ENCODE measurements at places on chromosomes 7 and 10.

DNA sequence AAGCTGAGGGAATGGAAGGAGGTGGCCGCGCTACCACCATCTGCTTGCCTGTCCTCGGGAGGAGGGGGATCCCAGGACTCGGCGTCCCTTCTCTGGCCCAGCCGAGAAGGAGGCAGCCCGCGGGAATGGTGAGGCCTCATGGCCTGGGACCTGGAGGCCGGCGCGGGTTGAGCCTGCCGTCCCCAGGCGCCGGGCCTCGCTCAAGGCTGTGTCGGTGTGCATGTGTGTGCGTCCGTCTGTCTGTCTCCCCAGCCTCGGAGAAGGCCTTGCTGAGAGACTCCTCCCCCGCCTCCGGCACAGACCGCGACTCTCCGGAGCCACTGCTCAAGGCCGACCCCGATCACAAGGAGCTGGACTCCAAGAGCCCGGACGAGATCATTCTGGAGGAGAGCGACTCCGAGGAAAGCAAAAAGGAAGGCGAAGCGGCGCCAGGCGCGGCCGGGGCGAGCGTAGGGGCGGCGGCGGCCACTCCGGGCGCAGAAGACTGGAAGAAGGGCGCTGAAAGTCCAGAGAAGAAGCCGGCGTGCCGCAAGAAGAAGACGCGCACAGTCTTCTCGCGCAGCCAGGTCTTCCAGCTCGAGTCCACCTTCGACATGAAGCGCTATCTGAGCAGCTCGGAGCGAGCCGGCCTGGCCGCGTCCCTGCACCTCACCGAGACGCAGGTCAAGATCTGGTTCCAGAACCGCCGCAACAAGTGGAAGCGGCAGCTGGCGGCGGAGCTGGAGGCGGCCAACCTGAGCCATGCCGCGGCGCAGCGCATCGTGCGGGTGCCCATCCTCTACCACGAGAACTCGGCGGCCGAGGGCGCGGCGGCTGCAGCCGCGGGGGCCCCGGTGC is 1.3 kb downstream of the HMX3 start:
- DNase-seq: no peak

DNA sequence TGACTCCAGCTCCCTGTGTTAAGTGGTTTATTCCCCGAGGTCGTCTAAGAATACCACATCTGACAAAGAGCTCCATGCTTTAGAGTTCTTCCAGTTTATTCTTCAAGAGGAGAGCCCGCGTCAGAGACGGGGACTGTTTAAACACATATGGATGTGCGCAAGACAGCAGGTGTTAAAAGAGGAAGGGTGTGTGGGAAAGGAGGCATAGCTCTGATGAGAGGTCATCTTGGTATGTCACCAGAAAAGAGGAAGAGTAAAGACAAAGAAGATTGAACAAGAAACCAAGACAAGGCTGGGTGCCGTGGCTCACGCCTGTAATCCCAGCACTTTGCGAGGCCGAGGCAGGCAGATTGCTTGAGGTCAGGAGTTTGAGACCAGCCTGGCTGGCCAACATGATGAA is 258.7 kb downstream of the CCDC3 start:
- no peak for DNase-seq

DNA sequence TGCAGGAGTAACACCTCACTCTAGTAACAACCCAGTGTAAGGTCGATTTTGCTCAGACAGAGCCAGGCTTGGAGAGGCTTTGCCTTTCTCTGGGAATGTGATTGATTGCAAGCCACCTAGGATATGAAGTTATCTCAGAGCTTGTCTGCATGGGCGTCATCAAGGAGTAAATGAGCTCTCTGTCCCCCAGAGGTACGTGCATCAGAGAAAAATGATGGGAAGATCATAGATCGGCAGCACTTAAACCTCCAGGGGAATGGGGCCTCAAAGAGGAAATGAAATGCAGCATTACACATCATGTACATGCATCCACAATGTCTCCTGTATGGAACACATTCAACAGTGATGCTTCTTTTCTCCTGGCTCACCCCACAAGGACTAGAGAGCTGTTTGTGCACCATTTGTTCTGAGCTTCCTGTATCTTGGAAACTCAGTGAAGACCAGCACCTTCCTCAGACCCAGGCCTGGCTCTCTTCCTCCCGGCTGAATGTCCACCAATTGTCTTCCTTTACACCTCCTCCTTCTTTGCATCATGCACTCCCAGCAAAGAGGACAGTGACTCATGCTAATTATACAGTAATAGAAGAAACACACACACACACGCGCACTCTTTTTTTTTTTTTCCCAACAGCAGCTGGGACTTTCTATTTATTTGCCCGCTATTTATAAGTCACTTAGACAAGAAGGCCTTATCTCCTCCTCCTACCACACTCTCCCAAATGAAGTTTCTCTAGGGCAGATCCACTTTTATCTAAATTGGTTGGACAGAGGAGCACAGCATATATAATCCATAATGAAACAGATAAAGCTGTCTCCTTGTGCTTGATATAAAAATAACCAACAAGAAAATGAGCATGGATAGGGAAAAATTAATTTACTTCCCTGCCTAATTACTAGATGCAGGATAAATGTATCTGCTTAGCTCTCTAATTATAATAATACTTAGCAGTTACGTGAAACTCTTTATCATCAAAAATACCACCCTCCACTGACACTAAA is 990.7 kb downstream of the CCSER2 start:
- no peak for DNase-seq

GRCh38 chr10:4270116-4270515 is 485.1 kb upstream of the KLF6 start:
- DNase-seq: no peak

- DNase-seq: no peak
Measured at GRCh38 chr10:58350619-58351323, 16.0 kb downstream of the UBE2D1 start.

- no peak for DNase-seq
Measured at GRCh38 chr10:104403636-104404035, 50.0 kb downstream of the CFAP58 start.

- no peak for DNase-seq
Measured at GRCh38 chr10:4609251-4609650, 216.8 kb upstream of the AKR1E2 start.

DNA sequence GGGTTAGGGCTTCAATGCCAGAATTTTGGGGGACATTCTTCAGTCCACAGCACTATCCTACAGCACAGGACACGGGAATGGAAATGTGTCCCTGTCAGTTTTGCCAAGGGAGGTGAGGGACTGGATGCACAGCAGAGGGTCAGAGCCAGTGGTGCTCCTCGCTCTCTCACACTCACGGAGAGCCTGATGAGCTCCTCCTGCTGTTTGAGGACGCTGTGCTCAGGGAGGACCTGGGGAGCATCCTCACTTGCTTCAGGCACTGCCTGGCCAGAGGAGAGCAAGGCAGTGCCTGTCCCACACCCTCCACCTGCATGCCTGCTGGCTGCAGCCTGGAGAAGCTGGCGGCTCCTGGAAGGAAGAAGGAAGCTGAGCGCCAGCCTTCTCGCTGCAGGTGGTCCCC is 58.6 kb downstream of the RAMP3 start:
- no peak for DNase-seq

DNA sequence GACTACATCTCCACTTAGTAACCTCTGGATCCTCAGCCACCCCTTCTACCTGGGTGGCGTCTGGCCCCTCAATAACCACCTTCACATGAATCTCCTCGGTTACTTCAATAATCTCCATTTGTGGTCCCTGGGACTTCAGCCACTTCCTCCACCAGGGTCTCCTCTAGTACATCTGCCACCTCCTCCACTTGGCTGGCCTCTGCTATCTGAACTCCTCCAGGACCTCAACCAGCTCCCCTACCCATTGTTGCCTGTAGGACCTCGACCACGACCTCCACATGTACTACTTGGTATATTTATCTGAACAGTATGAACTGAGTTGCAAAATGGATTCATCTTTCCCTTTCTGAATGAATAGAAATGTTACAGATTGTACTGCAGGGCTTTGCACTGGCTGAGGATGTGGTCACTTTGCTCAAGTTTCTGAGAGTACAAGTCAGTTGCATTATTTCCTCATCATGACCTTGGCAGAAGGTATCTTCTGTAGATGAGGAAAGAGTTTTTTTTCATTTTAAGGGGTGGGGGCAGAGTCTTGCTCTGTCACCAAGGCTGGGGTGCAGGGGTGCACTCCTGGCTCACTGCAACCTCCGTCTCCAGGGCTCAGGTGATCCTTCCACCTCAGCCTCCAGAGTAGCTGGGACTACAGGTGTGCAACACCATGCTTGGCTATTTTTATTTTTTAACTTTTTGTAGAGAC is 36.0 kb downstream of the MAT1A start:
- DNase-seq: no peak

DNA sequence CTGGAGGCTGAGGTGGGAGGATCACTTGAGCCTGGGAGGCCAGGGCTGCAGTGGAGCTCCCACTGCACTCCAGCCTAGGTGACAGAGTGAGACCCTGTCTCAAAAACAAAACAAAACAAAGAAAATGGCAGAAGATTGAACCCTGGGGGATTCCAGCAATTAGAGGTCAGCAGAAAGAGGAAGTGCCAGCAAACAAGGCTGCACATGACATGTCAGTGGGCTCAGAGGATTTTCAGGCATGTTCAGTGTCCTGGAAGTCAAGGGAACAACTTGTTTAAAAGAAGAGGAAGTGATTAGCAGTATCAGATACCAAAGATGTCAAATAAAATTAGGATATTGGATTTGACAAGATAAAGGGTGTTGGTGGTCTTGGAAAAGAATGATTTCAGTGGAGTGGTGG is 32.3 kb downstream of the RAB18 start:
- DNase-seq: no peak

GRCh38 chr10:123287594-123288247 is 133.5 kb downstream of the BUB3 start:
- DNase-seq: no peak

DNA sequence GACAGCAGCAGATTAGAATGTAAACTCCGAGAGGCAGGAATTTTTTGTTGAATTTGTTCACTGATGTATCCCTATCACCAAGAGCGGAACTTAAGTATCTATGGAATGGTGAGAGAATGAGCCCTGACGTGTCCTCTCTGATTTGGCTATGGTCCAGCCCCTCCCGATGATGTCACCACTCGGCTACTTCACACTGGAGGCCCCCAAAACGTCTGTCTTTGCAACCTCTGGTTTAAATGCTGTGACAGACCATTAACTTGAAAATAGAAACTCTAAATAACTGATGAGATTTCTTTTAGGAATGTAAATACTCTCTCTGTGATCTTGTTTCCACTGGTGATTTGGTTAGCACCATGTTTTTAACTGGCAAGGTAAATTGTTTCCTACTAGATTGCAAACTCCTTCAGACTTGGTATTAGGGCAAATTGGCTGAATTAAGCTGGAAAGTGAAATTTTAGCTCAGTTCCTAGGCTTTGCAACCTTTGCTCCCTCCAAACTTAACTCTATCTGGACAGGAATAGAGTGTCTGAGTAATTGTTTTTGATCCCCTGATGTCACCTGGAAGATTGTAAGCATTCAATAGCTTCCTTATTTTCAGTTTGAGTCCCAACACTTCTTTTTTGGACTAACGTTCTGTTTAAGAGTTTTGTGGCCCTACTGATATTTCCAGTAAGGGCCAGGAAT is 19.1 kb downstream of the SLC16A12 start:
- DNase-seq: no peak

GRCh38 chr10:19713159-19713558 is 103.1 kb upstream of the PLXDC2 start:
- no peak for DNase-seq

- no peak for DNase-seq
Measured at GRCh38 chr10:90945491-90946070, 24.7 kb upstream of the ANKRD1 start.

- DNase-seq: no peak
Measured at GRCh38 chr10:133258066-133258817, 18.4 kb downstream of the ADAM8 start.

DNA sequence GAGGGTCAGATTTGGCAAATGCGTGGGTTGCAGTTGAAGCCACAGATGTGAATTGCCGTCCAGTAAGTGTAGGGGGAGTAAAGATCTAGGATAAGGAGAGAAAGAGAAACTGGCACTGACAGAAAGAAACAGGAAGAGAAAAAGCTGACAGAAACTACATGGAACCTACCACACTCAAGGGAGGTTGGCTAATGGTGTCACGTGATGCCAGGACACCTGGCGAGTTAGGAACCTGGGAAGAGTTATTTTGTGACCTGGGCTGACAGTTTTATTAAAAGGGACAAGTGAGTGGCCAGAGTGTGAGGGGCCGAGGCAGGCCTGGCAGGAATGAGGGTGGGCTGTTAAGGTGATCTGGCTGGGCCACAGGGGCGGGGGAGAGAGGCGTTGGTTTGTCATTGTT is 188.7 kb downstream of the ADARB2 start:
- DNase-seq: no peak

GRCh38 chr7:103967401-103967800 is 22.1 kb downstream of the RELN start:
- no peak for DNase-seq

GRCh38 chr7:24052572-24053260 is 231.3 kb upstream of the NPY start:
- DNase-seq: no peak

DNA sequence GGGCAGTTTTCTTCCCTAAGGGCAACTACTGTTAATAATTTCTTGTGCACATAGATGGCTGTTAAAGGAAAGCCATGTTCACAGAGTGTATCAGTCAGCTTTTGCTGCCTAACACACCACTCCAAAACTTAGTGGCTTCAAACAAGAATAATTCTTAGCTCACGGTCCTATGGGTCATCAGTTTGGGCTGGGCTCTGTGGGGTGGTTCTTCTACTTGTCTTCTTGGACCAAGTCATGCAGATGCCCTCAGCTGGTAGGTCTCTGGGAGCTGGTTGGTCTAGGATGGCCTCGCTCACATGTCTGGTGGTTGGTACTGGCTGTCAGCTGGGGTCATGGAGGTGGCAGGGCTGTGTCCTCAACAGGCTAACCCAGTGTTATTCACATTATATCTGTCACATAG is 39.6 kb downstream of the TBATA start:
- no peak for DNase-seq

DNA sequence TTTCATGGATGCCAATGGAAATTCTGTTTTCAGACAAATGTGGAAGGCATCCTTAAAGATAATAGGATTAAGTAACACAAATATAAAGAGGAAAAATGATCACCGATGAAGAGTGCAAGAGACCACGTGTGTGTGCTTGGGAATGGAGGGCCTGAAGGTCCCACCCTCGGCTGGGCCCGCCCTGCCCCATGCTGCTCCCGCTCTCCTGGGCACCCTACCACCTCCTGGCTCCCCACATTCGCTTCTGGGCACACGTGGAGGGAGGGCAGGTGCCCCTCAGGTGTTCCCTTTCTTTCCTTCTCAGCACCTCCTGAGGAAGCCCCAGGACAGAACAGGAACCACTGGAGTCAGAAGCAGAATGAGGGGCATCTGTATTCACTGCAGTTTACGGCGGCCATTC is 367.6 kb downstream of the DNAJB6 start:
- DNase-seq: no peak

- DNase-seq: no peak
Measured at GRCh38 chr10:46306516-46307184, 19.9 kb downstream of the ANTXRL start.

GRCh38 chr10:70478191-70479164 is at the start of gene PALD1:
Gene PALD1 (plus strand): TSS chr10:70478767. CDS start chr10:70525952, 47,185 bp downstream.
- peak; percentile 87 for DNase-seq

- no peak for DNase-seq
Measured at GRCh38 chr7:112097524-112097923, 108.7 kb downstream of the DOCK4 start.

GRCh38 chr7:20343205-20343604 is 12.5 kb downstream of the ITGB8 start:
- DNase-seq: peak; percentile 14
